ENCODE measurements at places on chromosomes 2 and 18.

- no peak for DNase-seq
Measured at GRCh38 chr2:240358080-240358479, 77.4 kb upstream of the GPC1 start.

DNA sequence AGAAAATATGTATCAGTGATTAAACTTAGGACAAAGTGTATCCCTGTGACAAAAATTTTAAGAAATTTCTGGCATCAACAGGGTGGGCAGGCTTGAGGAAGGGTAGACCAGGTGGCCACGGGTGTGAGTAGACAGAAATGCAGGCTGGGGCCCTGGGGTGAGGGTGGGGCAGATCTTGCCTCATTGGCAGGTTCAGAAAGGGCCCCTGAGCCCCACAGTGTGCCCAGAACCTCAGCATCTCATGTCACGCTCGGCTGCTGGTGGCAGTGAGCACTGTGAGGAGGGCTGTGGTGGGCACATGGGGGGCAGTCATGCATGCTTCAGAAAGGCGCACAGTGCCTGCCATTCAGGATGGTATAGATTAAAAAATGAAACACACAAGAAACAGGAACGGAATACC, 7.6 kb upstream of the ASB18 start:
- no peak for DNase-seq

DNA sequence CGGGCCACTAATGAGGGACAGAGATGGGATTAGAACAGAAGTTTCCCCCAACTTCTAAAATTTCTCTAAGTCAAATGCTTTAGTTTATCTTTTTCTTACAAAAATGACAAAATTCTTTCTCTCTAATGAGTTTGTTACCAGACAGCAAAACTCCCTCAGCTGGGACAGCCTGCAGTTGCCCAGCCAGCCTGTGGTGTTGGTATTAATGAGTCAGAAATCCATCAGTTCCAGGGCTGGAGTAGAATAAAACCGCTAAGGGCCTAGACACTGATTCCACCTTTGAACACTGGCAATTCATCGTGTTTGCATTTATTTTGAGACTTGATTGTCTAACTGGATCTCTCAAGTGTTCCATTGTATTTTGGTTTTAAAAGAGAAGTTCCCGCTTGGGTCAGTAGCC, 38.3 kb upstream of the SMAD2 start:
- no peak for DNase-seq

DNA sequence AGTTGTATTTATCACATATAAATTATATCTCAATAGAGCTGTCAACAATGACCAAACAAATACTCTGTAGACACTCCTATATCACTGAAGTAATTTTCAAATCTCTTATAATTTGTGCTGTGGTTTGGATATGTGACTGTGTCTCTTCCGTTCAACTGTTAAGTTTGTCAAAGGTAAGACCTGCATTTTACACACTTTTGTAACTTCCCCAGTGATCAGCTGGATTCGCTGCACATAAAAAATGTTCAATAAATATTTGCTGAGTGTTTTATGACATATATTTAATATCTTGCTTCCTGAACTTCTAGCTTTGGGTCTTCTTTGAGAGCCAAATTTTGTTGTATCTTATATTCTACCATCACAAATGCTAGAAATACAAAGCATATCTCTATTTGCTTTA, 57.3 kb upstream of the ROCK1 start:
- no peak for DNase-seq

DNA sequence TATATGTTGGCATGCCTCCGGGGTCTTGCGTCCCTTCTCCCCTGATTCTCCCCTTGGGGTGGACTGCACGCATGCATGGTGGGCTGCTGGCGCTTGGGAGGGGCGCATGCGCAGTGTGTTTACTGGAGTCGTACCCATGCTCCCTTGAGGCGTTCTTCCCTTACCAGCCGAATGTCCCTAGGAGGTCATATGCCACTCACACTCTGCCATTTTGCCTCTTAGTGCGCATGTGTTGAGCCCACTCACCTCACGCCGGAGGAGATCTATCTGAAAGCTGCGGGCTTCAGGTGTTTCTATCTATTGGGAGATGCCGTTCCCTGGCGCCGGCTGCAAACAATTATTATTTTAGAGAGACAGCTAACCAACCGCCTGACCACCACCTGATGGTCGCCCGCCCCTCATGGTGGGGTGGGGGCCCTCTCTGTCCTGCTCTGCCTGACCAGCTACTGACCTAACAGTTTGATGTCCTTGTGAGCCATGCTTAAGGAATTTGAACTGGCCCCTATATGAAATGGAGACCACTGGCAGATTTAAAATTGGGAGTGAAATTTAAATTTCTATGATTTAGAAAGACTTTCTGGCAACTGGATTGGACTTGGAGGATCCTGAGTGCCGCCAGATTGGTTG, 179.6 kb downstream of the RNF144A start:
- no peak for DNase-seq

DNA sequence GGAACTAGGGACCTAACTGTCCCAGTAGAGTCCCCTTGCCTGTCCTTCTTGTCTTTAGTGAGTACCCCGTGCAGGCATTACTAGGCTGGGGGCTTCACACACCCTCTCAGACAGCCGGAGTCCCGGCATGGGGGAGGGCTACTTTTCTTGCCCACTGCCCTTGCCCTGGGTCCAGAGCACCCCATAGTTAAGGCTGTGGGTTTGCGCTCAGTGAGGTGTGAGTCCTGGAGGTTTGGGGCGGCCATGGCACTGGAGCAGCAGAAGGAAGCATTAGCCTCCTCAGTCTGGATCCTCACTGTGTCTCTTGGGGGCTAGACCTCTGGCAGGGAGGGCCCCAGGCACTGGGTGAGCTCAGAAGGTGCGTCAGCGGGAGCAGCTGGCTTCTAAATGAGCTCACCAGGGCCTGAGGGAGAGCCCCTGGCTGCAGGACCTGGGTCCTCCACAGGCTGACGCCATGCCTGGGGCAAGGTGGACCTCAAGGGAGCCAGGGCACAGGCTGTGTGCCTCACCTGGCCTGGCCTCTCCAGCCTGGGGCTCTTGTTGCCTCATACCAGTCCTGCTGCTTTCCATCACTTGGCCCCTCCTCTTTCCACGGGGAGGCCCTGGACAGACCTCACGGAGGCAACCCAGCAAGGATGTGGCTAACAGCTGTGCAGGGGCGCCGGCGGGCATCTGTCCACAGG, 27.4 kb downstream of the HS6ST1 start:
- DNase-seq = no peak

DNA sequence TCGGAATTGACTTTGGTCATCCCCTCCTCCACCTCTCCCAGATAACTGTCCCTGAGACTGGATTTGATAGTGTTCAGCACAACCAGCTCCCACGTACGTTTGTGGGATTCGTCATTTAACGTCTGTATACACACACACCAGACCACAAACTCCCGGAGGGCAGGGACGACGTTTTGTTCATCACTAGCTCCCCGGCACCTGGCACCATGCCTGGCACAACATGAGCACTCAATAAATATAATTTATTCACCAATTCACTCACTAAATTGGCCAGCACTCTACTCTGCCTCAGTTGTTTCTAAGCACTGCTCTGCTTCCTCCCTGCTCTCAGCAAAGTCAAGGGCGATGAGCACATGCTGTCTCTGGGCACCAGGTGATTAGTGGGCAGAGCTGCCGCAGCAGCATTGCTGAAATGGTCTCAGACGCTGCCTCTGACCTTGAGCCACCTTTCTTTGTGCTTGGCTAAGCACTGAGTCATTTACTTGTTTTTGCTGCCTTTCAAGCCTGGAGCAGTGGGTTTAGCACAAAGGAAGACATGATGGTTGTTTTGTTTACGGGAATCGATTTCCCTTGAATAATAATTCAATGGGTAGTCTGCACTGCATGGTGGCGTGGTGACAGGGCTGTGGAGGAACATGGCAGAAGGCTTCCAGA, 19.3 kb upstream of the LOXHD1 start:
- no peak for DNase-seq

DNA sequence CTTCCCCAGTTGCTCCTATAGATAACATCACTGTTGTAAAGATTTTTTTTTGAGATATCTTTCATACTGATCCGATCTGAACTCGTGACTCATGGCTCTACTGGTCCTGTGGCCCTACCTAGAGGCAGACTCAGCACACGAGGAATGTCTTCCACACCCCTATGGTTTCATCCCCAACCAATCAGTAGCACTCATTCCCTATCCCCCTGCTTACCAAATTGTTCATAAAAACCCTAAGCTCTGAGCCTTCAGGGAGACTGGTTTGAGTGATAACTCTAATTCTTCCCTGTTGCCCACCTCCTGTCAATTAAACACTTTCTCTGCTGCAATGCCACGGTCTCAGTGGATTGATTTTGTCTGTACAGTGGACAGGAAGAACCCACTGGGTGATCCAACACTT, 4.2 kb upstream of the SAP130 start:
- DNase-seq = no peak

- no peak for DNase-seq
Measured at GRCh38 chr2:16173893-16174692, 233.7 kb downstream of the MYCN start.

- DNase-seq = no peak
Measured at GRCh38 chr2:15178946-15179345, 382.2 kb downstream of the NBAS start.

- no peak for DNase-seq
Measured at GRCh38 chr2:71277147-71277475, 50.2 kb upstream of the PAIP2B start.

- DNase-seq = no peak
Measured at GRCh38 chr2:238518172-238518820, 91.6 kb downstream of the ASB1 start.

DNA sequence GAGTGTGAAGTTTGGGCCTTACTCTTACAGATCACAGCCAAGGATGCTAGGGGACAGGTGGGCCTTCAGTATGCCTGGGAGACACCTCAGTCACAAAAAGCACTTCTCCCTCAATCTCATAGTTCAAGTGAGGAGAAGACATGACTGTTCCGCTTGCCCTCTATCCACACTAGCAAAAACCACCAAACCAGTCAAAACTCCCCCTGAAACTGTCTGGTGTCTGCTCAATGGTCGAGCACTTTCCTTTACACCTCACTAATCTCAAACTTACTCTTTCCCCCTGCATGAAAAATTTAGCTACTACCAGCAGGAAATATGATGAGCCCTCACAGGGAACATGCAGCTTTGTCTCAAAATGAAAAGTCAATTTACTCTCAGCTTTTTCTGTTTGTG, 232.2 kb downstream of the TRIB2 start:
- no peak for DNase-seq

- no peak for DNase-seq
Measured at GRCh38 chr2:160647967-160648685, 154.5 kb upstream of the RBMS1 start.

GRCh38 chr2:97617911-97618310, 28.0 kb upstream of the COX5B start:
- DNase-seq = peak; percentile 64

GRCh38 chr2:29942711-29943110, 21.3 kb upstream of the ALK start:
- no peak for DNase-seq

GRCh38 chr2:26396734-26397298, 4.9 kb upstream of the DRC1 start:
- no peak for DNase-seq

- no peak for DNase-seq
Measured at GRCh38 chr2:178450524-178450773, 526 bp downstream of the PRKRA start.

DNA sequence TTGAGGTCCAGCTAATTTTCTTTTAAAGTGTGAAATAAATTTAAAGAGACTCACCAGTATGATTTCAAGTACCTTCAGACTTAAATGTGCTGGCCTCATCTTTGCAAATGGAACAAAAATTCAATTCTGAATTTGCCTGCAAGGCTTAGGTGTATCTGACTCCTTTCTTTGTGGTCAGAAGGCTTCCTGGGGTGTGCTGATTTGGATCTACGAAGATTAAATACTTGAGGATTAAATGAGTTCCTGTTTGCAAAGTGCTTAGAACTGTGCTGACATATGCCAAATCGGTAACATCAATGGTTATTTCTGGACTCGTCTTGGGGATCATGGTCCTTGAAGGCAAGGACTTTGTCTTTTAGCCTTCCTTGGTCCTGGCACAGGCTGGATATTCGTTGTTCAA, 9.7 kb downstream of the KLHL29 start:
- no peak for DNase-seq

- peak; percentile 77 for DNase-seq
Measured at GRCh38 chr2:128178650-128179460, 87.9 kb downstream of the UGGT1 start.

DNA sequence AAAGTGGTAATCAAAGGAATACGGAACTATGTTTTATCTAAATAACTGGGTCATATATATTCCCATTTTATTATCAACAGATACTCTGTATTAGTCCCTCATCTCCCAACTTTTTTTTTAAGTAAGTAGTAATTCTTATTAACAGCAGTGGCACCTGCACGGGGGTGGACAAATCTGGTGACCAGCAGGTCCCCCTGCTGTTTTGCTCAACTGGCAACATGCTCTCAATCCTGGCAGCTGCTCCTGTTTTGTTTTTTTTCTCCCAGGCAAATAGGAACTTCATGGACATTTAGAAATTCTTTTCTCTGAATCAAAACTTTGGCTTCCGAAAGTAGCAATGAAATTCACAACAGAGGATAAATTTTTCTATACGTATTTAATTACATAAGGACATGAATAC, 193.5 kb downstream of the SS18 start:
- no peak for DNase-seq

- peak; percentile 33 for DNase-seq
Measured at GRCh38 chr2:105379741-105380186, 19.1 kb downstream of the FHL2 start.

Measured in suppressor macrophage (primary cell).